Daoy (cell line): ENCODE measurements at places on chromosomes 4 and X.
A peak's percentile ranks its signal among the peaks of the same experiment; 100 is the strongest.

DNA sequence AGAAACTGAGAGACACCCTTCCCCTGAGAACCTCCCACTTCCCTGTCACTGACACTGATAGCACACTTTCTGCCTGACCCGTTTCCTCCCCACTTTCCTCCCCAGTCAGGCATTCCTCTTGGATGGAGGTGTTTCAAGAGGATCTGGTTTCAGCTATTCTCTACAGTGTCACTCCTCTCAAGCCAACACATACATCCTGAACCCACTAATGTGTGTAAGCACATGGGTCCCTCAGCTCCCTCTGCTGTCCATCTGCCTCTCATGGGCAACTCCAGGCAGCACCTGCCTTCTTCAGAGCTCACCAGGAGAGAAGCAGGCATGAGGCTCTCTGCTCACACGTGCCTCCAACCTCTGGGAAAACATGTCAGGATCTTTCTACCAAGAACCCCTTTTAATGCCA, 207.6 kb downstream of the NAF1 start:
- no peak for DNase-seq

DNA sequence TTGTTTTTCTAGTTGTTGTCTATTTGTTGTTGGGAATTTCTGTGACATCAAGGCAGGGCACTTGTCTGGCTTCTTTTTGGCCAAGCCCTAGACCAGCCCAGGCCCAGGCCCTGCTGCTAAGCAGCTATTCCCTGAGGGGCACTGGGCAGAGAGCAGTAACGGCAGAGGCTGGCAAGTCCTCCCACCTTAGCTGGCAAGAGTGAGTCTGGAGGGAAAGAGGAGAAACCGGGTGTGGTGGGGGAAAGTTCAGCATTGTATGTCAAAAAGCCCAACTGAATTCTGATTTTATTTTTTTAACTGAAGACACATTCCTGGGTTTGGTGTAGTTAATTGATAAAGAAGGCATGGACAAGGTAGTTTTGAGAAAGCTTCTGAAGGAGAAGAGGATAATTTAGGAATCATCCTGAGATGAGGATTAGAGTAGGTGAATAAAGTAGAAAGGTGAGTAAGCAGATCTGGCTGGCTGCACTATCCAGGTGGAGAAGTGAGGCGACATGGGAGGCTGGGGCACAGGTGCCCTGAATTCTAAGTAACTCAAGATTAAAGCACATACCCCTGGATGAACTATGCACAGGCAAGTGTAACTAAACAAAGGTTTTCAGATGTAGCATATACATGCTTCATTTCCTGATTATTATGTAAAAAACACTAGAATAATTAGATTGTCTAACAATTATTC, 57.4 kb downstream of the TAPT1 start:
- DNase-seq: no peak

- peak; percentile 3 for DNase-seq
Observed at GRCh38 chr4:165700855-165701254, 172.2 kb upstream of the TLL1 start.

- DNase-seq: peak; percentile 23
Observed at GRCh38 chr4:83082777-83083176, 31.8 kb downstream of the PLAC8 start.

- no peak for DNase-seq
Observed at GRCh38 chr4:142585411-142585810, 260.7 kb downstream of the INPP4B start.

DNA sequence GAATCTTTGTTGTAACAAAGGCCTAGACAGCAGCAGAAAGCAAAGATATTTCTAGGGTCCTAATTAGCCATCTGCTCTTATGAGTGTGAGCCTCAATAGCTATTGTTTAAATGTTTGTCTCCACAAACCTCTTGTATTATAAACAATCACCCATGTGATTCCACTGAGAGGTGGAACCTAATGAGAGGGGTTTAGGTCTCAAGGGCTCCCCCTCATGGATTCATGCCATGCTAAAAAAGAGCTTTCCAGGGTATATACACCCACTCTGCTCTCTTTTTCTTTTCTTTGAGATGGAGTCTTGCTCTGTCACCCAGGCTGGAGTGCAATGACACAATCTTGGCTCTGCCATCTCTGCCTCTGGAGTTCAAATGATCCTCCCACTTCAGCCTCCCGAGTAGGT, 42.1 kb downstream of the TRIM61 start:
- DNase-seq: no peak

GRCh38 chr4:39548425-39549067, 21.3 kb upstream of the UGDH start:
- DNase-seq: no peak
